ENCODE measurements at places on chromosomes 12 and 14.

- peak; percentile 70 for DNase-seq
Measured at GRCh38 chr14:99821519-99822508, 28.6 kb downstream of the EML1 start.

DNA sequence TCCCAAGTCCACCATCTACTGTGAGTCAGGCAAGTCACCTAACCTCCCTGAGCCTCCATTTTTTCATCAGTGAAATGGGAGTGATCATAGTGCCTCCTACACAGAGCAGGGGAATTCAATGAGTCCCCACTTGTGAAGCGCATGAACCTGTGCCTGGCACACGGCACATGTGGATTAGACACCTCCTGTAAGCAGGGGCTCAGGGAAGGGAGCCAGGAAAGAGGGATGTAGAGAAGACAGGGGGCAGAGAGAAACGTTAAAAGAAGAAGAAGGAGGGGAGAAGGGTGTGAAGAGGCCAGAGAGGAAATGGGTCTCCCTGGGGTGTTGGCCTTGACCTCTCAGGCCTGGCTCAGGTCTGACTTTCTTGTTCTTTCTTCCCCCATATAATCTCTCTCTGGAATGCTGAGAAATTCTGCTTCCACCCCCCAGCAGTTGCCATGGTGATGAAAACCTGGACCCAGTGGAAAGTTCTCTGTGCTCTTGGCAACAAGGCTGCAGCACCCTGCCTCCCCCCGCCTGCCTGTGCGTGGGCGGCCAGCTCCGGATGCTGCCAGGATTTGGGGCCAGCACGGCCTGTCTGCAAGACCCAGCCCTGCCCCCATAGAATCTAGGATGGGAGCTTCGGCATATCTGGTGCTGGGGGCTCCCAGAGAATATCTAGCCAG lies 94.5 kb downstream of the CALM1 start:
- peak; percentile 21 for DNase-seq

- no peak for DNase-seq
Measured at GRCh38 chr12:29113101-29113500, 36.0 kb upstream of the FAR2 start.

DNA sequence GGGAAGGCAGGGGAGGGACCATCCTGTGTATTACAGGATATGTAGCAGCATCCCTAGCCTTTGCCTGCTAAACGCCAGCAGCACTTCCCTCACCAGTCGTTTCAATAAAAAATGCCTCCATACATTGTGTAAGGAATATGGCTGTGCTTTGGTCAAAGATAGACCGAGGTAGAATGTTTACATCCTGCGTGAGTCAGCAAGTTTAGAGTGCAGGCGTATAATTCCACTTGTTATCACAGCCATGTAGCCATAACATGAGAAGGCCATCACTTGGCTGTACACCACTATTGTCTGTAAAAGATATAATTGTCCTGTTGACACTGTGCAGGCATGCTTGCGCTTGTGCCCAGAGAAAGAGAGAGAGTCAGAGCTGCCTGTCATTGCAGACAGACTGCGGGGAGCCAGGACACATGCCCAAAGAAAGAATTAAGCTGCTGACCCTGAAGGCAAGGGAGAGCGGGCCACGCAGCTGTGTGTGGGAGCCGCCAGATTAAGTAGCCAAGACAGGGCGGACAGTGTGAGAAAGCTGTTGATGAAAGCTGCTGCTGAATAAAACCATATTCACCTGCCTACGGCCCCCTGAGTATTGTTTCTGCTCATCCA lies 68.4 kb downstream of the CRACR2A start:
- DNase-seq = no peak

GRCh38 chr14:95701846-95702221 lies 12.1 kb downstream of the TCL1A start:
- no peak for DNase-seq

All from GM04503 (cell line).